ENCODE measurements at places on chromosomes 2 and 18. TPM values are rescaled to one million over a fixed set of nuclear protein-coding genes. Genes with fewer than 3 reads are reported as not detected.

DNA sequence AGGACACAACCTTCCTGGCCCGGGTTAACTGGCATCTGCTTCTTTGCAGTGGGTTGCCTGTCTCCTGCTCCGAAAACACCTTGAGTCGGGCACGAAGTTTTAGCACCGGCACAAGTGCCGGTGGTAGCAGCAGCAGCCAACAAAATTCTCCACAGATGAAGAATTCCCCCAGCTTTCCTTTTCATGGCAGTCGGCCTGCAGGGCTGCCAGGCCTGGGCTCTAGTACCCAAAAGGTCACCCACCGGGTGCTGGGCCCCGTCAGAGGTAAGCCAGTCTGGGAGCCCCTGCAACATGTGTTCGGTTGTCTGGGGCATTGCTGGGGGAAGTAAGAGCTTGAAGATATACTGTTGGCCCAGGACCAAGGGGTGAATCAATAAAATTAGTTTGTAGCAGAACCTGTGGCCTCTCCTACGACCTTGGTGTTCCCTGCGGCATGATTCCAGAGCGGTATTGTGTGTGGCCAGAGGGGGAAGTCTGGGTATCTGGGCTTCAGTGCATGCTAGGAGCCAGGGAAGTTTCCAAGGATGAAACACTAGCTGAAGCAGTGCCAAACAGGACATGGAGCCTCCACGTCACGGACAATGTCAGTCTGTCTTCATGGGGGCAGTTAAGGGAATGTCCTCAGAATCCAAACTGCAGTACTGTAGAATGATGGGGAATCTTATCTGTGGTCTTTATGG, 7.8 kb downstream of the AGBL5 start:
- DNase-seq: no peak

DNA sequence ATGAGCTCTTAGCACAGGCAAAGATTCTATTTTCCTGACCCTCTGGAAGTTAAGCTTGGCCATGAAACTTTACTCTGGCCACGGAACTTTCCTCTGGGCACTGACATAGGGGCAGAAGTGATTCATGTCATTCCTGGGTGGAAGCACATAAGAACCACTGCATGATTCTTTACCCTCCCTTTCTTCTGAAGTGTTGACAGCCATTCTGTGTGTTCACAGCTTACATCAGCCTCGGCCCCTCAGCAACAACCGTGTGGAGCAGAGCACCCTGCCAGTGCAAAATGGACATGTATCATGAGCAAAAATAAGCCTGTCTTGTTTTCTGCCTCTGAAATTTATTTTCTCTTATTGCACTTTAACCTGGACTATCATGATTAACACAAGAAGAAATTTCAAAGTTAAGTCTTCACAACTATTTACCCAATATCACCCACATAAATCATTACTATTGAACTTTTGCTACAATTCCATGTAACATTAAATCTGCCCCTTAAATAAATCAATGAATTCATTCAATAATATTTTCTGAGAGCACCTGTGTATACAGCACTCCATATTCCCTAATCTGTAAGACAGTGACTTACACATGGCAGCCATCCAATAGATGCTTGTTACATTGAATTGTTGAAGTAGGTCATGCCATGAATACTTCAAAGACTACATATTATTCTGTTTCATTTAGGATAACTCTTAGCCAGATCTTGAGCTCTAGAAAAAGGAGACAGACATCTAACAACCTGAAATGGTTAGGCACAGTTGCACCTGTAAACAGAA, 531.9 kb downstream of the IRS1 start:
- DNase-seq: no peak

RAB11FIP5 gene
- total RNA-seq: 9.1 TPM

FHL2 gene
- 75.9 TPM for total RNA-seq

DNA sequence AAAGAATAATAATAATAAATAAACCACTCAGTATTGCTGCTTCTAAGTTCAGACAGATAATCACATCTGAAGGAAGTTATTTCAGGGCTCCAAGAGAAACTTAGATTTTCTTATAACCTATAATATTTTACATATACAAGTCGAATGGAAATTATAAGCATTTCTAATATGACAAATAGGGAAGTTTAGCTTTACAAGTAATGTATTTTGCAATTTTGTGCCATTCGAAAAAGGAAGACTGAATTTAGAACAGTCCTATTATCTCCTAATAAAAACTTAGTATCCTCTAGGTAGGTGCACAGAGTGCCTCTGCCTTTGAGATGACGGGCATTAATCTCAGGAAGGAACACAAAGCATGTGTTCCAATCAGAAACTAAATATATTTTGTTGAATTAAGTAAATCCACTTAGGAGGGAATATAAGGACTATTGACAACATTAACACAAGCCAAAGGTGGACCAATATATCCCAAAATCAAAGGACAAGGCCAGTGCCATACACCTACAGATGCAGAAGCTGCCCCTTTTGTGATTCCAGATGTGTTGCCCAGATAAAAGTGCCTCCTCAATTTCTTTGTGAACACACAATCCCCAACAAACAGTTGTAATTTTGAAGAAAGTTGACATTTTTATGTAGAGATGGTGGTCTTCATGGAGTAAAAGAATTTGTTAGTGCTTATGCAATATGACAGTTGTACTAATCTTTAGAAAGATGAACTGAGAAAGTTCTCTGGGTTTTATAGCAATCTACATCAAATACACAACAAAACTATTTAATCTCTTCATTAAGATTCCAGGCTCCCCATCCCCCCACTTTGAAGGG, 36.6 kb downstream of the PTCD3 start:
- DNase-seq: no peak

- no peak for DNase-seq
Measured at GRCh38 chr2:223797811-223798721, 39.3 kb downstream of the AP1S3 start.

SCG2 gene
- not detected for total RNA-seq

- no peak for DNase-seq
Measured at GRCh38 chr2:175005733-175006264, 618 bp upstream of the CHN1 start.

GRCh38 chr18:9616049-9616448, 1.7 kb upstream of the PPP4R1 start:
- DNase-seq: no peak

DNA sequence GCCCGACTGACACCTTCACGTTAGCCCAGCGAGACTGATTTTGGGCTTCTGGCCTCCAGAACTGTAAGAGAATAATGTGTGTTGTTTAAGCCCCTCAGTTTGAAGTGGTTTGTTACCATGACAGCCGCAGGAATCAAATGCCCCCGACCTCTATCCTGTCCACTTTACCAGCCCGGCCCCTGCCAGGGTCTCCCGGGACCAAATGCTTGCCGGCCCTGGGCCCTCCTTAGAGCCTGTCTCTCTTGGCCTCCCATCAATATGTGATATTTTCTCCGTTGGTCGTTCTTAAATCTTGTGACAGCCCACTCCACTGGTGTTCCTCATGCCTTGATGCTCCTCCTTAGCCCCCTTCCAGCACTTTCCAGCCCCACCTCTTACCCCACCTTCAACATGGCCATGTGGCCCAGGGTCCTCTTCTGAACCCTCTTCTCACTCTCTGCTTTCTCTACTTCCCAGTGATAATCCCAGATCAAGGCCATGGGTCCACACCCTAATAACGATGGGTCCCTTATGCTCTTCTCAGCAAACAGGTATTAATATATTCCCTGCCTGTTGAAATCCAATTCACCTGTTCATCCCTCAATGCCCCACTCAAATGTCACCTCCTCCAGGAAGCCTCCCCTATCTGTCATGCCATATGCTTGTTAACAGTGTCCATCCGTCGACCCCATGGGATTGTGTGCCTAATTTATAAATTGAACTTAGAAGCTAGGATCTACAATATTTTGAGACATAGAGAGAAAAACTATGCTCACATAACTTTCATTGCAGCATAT, 192.8 kb downstream of the ZFP36L2 start:
- DNase-seq: no peak

All from Peyer's patch (tissue), 4 donors.